ENCODE measurements at places on chromosomes 12 and 14.

- DNase-seq, result no peak
Observed at GRCh38 chr14:68394118-68394763, 398.6 kb downstream of the ZFP36L1 start.

GRCh38 chr14:99630202-99630601 is 14.7 kb upstream of the HHIPL1 start:
- DNase-seq, result no peak

DNA sequence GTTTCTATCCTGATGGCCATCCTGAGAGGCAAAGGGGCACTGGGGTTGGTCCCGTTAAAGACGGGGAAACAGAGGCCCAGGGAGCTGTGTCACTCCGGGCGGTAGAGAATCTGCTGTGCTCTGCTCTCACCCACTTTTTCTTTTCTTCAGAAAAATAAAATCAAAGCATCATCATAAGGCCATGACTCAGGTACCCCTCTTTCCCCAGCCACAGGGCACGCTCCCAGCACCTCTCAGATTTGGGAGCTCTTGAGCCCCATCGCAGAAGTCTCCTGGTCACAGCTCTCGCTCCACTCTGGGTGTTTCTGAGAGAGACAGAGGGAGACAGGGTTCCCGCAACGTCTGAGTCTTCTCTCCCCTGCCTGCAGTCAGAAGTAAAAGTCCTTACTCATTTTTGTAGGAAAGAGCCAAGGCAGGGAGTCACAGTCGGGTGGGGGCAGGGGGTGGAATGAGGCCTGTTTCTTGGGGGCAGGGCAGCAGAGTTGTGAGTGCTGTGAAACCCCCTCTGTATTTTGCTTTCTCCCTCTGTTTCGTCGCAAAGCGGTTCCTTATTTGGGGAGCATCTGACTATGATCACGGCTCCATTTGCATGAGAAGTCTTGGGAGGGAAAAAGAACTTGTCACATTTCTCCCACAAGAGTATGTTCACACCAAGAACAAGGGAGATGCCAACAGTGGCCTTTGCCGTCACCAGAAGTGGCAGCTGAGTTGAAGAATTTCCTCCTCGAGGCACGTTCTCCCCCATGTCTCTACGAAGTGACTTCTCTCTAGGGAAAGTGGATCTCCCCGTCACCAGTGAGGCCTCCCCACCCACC is 139.0 kb downstream of the BCL11B start:
- peak; percentile 49 for DNase-seq

GRCh38 chr12:18923721-18924120 is 185.8 kb downstream of the CAPZA3 start:
- no peak for DNase-seq

DNA sequence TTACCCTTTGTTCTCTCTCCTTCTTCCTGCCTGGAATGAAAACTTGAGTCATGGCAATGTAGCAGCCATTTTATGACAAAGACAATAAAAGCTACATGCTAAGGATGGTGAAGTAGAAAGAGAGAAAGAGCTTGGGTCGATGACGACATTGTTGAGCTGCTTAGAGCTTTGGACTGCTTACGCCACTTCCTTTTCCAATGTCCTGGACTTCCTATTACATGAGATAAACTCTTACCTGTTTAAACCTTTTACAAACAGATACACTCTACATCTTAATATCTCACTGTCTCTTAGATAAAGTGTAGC is 70.1 kb downstream of the PEBP1 start:
- no peak for DNase-seq

DNA sequence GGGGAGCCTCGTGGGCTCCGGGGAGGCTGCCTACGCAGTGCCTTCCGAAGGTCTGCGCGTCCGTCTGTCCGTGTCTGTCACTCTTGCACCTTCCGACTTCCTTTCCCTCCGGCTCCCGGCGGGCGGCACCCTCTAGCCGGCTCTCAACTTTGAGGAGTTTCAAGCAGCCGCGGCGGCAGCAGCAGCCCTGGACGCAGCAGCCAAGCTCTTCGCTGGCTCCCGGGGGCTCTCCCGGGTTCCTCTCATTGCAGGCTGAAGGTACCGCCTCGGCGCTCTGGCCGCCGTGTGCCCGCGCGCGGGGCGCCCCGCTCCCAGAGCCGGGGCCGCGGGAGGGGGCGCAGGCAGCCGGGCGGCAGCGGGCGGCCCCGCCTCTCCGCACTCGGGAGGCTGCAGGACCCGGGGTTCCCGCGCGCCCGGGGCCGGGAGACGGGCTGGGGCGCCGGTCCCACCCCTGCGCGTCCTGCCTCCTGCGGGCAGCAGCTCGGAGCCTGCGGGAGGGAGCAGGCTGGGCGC is at the start of the genes AMIGO2 and PCED1B:
Gene AMIGO2 (minus strand): TSS at position 492 of the 513 bp plus-strand sequence. CDS start 957 bp downstream, outside the sequence.
Gene PCED1B (plus strand): TSS at position 154 of the 513 bp plus-strand sequence. CDS start 155,443 bp downstream, outside the sequence.
- DNase-seq, result peak; percentile 94

DNA sequence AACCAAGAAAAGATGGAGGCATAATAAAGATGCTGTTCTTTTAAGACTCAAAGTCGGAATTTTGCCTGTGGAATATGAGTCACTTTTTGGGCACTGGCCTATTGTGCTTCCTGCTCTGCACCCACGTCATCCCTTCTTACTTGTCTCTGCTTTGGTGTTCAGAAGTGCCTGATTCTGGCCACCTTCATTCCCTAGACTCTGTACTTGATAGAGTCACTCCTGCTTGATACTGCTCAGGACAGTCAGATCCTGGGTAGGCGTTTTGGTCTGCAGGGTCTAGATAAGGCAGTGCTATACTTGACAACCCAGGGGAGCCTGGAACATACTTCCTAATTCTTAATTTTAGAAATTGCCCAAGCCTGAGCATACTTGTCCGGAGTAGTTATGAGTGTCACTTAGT is 1.9 kb downstream of the LRRK2 start:
- no peak for DNase-seq

- DNase-seq, result no peak
Observed at GRCh38 chr12:1886396-1887008, 31.9 kb downstream of the CACNA2D4 start.

- DNase-seq, result no peak
Observed at GRCh38 chr14:34650786-34651584, 21.0 kb upstream of the SNX6 start.
